Breast epithelium (tissue), 4 donors: ENCODE measurements at places on chromosomes 16 and 17. TPM values are rescaled to one million over a fixed set of nuclear protein-coding genes. Genes with fewer than 3 reads are reported as not detected.

DNA sequence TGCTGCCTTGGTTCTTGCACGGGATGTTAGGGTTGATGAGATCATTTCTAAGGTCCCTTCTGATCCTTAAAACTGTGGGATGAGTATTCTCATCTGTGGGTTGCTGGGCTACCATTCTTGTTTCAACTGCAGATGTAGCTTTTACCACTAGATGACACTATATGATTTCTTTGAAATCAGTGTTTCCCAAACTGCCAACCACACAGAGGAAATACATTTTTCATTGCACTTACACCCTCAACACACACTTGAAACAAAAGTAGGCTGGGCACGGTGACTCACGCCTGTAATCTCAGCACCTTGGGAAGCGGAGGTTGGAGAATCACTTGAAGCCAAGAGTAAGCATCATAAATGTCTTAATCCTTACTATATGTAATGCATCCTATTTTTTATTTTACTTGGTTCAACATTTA, 15.3 kb downstream of the LCMT1 start:
- DNase-seq, result no peak

GRCh38 chr16:23597003-23597756, 1.1 kb upstream of the NDUFAB1 start:
- no peak for DNase-seq

DNA sequence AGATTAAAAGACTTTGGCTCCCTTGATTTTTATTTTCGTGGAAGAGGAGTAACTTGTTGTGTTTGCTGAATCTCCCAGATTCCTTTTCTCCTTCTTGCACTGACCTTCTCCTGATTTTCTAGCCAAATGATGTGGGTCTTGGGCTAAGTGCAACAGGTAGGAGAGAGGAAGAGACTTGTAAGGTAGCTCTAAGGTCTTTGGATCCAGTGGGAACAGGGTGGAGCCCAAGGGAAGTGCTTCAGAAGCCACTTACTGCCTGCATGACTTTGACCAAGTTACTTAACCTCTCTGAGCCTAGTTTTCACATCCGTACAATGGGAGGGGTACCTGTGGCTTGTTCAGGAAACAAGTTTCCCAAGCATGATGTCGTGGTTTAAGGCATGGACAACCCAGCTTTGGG, 111.3 kb upstream of the IRX3 start:
- DNase-seq, result no peak

DNA sequence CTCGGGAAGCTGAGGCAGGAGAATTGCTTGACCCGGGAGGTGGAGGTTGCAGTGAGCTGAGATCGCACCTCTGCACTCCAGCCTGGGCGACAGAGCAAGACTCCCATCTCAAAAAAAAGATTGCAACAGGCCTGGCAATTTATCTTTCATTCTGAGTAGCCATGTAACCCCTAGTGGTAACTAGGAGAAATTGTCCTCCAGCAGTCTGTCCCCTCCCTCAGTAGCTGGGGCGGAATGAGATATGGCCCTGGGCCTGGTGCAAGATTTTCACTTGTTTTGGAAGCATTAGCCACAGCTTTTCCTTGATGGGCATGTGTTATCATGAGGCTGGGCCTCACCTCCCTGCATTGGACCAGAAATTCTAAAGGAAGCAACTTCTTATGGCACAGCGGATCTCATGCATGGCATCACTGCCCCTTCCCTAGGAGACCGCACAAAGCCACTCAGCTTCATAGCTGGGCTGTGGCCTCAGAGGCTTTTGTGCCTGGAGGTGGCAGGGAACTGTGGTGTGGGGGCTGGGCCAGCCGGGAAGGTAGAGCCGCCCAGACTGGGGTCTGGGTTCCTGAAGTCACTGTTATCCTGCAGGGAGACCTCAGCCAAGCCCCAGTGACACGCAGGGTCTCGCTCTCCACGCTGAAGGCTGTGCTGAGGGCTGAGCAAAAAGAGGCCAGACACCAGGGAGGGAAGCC, 13.4 kb downstream of the NATD1 start:
- DNase-seq, result no peak

DNA sequence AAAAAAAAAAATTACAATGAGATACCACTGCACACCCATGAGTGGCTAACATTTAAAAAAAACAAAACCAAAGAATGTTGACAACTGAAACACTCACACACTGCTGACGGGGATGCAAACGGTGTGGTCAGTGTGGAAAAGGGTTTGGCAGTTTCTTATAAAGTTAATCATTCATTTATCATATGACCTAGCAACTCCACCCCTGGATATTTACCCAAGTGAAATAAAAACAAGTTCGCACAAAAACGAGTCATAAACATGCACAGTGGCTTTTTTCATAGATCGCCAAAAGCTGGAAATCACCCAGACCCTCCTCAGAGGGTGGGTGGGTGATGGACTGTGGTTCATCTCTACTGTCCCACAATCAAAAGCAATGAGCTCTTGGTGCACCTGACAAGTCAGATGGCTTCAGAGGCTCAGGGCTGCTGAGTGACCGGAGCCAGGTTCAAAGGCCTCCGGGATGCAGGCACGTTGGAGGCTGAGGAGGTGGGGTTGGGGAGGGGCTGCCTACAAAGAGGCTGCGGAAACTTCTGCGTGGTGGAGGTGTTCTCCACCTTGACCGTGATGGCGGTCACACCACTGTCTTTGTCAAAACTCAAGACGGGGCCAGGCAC, 14.2 kb downstream of the RAB40B start:
- no peak for DNase-seq

- no peak for DNase-seq
These were observed 294.5 kb downstream of the SNX29 start for GRCh38 chr16:12271006-12271405.

GNG13 gene
- not detected for total RNA-seq

XAF1 gene
- 25.2 TPM for total RNA-seq

KRTAP4-1 gene
- not detected for total RNA-seq

KRTAP16-1 gene
- total RNA-seq, result not detected

UBALD2 gene
- 15.1 TPM for total RNA-seq

APOBR gene
- 3.1 TPM for total RNA-seq
